Mesenteric fat pad (tissue), 1 donor: ENCODE measurements at places on chromosomes 5 and 9.
A peak's percentile ranks its signal among the peaks of the same experiment; 100 is the strongest.

GRCh38 chr9:137606734-137607138, 1.2 kb downstream of the ARRDC1 start:
- no peak for DNase-seq

DNA sequence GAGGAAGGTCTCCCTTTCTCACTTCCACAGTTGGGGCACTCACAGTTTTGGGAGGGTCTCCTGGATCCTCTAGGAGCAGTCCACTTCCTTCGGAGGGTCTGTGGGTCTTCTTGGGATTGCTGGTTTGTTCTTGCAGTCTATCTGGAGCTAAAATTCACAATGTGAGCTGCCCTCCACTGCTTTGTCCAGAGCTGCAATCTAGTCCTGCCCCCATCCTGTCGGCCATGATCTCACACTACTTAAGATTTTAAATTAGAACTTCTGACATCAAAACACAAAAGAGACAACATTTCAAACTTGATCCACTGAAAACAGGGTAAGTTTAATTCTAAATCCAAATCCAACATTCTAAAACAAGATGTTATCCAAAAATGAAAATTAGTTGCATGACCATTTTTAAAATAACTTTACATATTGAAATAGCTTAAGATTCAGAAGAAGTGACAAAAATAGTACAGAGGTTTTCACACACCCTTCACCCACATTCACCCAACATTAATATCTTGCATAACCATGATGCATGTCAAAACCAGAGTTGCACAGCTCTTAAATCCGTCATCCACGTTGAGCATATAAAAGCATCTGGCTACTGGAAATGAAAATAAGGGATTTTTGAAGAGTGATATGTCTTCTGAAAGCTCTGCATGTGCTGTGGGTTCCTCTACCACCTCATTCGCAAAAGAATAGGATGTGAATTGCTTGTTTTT, 113.7 kb upstream of the EPB41L4A start:
- no peak for DNase-seq

GRCh38 chr9:93288891-93289883, 105.2 kb downstream of the WNK2 start:
- peak; percentile 81 for DNase-seq

DNA sequence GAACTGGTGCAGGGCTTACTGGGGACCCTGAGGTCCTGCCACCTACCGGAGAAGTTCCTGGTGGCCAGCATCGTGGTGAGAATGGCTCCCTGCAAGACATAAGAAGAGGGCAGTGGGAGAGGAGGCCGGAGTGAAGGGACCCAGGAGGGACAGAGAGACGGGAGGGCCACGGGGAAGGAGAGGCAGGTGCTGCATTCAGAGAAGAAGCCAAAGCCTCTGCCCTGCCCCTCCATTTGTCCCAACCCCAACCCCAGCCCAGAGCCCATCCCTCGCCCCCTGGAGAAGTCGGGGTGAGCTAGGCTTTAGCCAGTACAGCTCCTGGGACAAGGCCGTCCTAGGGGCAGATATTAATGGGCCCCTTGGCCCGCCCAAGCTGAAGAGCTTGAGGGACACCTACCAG, 41.8 kb downstream of the CAMK2A start:
- no peak for DNase-seq

DNA sequence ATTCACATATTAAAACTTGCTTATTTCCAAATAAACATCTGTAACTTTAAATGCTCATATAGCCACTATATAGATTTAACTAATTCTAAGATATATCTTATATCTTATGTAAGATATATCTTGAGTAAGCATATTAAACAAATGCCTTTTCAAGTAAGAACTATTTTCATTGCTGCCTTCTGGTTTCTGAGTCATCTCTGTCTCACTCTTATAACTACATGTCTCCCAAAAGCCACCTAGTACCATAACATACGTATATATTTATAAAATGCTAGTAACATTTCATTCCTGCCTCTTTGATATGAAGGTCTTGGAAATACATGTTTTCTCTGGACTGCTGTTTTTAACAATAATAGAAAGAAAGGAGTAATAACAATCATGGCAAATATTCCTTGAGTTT, 429.5 kb downstream of the DTWD2 start:
- no peak for DNase-seq

- no peak for DNase-seq
These were observed 325.1 kb upstream of the PRR16 start for GRCh38 chr5:120139039-120139438.
